ENCODE measurements at places on chromosomes 6 and 20.

GRCh38 chr20:36153736-36154699 is 522 bp upstream of the EPB41L1 start:
- no peak for DNase-seq

DNA sequence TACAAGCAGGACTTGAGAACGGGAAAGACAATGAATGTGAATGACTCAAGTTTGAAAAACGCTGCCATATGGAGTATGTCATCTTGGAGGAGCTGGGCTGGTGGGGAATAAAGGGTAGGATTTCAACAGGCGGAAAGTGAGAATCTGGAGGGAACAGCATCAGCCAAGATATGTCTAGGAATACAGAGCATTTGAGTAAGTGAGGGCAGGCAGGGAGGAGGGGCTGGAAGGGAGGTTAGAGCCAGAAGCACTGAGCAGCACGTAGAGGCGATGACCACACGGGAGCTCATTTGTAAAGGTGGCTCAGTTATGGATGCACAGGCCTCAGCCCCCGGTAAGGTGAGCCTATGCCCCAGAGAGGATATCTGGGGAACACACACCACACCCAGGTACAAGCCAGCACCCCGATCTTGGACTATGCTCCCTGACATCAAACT is 115.1 kb downstream of the ZMYND8 start:
- DNase-seq: no peak

DNA sequence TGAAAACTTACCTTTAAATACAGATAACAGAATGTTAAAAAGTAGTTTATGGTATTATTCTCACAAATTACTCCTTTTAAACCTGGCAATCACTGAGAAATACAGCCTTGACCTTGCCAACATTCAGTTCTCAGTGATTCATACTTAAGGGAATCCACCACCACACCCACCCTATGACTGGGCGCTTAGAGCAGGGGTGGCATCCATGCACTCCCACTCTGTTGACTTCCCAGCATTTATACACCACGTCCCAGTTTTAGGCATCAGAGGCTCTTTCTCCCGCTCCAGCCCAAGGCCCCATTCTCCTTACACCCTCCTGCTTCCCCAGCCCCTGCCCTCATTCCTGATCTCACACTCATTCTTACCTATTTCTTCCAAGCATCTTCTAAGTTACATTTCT is 16.3 kb downstream of the TRAF3IP2 start:
- no peak for DNase-seq

DNA sequence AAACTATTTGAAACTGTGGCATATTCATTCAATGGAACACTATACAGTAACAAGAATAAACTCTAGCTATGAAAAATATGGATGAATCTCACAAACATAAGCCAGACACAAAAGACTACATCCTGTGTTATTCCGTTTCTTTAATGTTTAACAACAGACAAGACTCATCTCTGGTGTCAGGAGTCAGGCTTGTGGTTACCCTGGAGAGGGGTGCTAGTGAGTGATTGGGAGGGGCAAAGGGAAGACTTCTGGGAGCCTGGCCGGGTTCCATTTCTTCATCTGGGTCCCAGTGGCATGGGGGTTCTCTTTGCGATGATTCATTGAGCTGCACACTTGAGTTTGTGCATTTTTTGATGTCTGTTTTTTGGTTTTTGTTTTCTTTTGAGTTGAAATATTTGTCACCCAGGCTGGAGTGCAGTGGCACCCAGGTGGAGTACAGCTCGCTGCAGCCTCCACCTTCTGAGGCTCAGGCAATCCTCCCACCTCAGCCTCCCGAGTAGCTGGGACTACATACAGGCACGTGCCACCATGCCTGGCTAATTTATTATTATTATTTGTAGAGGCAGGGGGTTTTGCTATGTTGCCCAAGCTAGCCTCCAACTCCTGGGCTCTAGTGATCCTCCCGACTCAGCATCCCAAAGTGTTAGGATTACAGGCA is 21.2 kb upstream of the TTPAL start:
- no peak for DNase-seq

DNA sequence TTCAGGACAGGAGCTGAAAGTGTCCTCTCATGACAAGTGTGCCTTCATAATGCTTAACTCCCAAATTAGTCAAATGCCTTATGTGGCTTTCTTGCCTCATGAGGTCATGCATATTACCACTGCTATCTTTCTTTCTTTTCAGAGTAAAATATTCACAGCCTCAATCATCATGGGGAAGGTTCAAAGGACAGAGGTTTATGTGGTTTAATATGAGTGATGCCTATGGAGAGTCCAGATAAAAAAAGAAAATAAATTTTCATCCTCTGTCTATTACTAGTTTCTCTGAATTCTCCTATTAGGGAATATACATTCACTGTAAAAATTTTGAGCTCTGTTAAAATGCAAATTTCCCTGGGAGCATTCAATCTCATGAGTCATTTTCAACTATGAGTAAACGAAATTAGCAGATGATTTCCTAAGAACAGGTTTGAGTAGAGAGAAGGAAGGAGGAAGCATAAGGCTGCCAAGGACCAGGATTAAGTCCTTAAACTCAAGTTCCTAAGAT is 396.9 kb upstream of the ADGRB3 start:
- DNase-seq: no peak
